ENCODE measurements at places on chromosomes 1 and 21.

DNA sequence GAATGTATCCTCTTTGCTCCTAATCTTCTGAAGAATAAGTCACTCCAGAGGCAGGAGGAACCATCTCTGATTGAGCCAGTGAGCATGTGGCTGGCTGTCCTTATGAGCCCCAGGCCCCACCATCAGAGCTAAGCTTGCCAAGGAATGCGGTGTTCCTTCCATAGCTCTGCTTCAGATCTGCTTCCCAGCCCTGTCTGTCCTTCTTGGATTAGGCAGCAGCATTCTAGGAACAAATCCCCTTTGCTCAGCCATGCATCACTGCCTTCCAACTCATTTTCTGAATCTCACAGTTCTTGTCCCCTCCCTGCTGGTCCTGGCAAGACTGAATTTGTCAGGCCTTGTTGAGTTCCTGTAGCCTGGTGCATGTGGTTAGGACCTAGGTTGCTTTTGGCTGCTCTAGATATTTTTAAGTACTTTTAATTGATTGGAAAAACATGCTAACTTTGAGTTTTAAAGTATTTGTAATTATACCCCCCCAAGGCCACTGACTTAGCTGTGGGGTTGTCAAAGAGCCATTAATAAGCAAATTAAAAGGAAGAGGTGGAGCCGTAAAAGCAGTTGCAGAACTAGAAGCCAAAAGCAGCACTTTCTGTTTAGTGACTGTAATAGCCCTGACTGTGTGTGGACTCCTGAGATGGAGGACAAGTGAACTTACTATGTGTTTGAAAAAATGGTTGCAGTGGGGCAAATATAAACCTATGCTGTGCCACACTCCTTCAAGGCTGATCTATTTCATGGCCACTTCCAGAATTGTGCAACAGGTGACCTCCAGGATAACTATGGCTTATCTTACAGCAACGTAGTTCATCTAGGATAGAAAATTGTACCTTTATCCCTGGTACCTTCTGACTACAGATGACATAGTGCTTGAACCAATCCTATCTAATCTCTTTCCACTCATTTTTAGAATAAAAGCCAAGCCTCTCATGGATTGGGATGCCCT lies 61.3 kb upstream of the BACH1 start:
- no peak for DNase-seq

- no peak for DNase-seq
Observed at GRCh38 chr1:230054092-230054749, 12.8 kb upstream of the GALNT2 start.

DNA sequence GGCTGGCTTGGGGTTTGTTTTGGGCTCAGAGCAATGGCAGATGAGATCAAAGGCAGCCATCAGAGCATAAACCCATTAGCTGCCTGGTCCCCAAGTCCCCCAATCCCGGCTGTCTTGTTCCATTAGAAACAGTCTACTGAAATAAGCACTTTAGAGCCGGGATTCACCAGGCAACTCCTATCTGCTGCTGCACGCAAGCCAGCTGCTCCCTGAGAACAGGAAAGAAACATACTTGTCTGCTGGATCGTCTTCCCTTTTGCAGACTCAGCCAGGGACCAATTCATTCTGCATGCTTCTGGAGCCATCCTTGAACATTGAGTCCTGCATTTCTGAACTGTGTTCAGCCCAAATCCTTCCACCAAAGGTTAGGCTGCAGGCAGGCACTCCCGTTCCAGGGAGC lies 21.8 kb downstream of the RXRG start:
- DNase-seq, result no peak

DNA sequence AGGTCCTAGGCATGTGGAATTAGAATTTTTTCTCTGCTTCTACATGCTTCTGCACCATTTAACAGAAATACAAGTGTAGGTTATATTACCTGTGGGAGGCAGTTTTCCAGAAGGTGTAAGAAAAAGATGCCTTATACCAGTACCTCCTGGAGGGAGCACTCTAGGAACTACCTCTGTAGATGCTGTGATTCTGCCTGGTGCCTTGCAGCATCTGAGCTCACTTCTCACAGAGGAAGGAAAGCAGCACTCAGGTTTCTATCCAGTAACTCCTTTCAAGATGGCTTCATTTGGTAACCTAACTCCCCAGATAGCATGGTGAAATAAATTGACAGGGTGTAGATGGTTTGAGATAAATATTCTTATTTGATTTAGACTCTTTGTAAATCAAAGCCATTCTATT lies 50.3 kb downstream of the GIPC2 start:
- no peak for DNase-seq

- peak; percentile 38 for DNase-seq
Observed at GRCh38 chr1:198201956-198202784, 45.4 kb downstream of the NEK7 start.

- no peak for DNase-seq
Observed at GRCh38 chr1:53860967-53861411, 22.9 kb upstream of the NDC1 start.

DNA sequence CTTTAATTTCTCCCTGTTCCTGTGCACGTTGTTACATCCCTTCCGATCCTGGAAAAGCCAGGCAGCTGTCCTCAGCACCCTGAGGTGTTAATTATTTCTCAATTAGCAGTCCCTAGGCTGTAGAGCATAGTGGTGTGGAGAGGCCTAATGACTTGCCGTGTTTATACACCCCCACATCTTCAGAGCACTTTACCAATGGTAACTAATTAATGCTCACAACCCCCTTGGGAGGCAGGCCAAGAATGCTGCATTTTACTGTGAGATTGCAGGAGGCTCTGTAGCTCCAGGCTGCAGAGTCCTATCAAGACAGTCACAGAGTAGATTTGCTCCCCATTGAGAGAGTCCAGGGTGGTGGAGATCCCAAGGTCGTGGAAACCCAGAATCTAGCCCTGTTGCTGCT lies 2.4 kb upstream of the PARS2 start:
- no peak for DNase-seq

DNA sequence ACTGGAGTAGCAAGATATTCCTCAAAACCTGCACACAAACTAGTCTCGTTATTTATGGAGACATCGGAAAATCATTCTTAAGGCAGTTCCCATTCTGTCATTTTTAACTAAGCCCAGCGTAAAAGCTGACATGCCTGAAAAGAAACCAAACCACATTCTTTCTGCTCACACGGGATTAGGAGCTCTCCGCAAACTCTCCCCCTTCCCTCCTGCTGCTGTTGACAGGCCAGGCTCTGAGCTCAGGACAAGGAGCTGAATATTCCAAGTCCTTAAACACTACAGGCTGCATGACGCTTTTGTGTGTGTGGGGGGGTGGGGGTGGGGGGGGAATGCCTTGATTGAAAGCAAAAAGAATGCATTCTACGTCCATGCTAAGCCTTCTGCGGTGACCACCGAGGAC lies 5.2 kb downstream of the OLIG1 start:
- DNase-seq, result no peak

GRCh38 chr1:33965086-33965485 lies 101.2 kb downstream of the HMGB4 start:
- DNase-seq, result no peak

DNA sequence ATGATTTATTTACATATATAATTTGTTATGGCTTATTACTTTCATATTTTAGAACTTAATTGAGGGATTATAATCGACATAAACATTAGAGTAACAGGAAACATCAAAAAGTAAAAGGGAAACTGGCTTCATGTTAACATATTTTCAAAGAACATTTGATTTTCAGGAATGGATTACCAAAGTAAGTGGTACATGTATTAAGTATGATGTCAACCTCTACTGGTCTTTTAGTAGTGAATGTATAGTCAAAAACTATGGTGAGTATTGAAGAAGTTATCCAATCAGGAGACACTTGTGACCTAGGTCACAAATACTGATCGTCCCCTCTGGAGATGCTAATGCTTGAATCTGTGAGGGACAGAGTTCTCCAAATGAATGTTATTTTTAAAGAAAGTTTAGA lies 768.9 kb upstream of the ADGRL4 start:
- DNase-seq, result no peak

Data from activated T-cell treated with anti-CD3 and anti-CD28 coated beads for 48 hours (primary cell).